NCI-H2081 (cell line): ENCODE measurements at places on chromosomes 3 and 15.

DNA sequence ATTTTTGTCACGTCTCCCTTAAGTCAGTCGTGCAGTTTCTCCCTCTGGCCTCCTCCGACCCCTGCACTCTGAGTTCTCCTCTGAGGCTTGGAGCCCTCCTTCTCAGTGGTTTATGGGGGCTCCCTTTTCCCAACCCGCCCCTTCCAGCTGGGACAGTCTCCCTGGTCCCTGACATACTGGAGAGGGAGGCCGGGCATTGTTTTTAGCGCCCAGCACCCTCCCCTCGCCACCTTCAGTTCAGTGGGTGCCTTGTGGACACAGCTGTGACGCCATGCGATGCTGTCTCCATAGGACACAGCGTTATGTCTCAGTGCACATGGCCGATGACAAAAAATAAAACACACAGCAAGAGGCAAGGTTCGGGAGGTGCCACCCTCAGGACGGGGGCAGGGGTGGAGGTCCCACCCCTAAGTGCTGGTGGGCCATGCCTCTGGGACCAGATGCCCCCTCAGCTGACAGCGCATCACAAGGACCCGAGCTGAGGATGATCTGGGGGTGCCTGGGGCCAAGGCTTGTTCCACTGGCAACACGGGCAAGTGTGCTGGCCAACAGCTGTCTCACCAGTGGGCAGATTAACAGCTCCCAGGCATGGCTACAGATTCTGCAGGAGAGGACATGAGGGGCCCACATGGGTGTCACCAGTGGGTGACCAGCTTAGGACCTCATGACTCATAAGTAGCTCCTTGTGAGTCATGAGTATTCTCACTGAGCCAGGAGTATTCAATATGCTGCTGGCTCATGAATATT is 81.6 kb downstream of the PLXNA1 start:
- DNase-seq = no peak

- no peak for DNase-seq
These were observed 55.7 kb upstream of the ACP3 start for GRCh38 chr3:132261506-132261905.

DNA sequence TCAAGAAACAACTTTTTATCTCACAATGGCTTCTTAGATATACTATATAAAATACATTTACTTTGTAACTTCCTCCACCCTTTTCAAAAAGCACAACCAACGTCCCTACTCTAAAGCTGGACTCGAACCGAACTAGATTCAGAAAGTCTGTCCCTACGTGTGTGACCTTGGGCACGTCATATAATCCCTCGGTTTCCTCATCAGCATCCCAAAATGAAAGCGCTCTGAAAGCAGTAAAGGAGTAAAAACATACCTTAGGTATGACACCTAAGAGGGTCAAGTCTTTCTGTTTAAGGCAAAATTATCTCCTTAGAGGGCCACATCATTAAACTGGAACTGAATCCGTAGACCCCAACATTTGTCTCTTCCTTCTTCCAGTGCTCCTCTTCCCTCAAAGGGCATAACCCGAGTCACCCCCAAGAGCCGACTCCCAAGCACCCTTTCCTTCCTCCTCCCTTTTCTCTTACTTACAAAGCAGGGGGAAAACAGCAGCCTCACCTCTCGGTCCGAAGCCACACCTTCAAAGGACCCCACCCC is 663 bp downstream of the PDCD10 start:
- DNase-seq = peak; percentile 58

DNA sequence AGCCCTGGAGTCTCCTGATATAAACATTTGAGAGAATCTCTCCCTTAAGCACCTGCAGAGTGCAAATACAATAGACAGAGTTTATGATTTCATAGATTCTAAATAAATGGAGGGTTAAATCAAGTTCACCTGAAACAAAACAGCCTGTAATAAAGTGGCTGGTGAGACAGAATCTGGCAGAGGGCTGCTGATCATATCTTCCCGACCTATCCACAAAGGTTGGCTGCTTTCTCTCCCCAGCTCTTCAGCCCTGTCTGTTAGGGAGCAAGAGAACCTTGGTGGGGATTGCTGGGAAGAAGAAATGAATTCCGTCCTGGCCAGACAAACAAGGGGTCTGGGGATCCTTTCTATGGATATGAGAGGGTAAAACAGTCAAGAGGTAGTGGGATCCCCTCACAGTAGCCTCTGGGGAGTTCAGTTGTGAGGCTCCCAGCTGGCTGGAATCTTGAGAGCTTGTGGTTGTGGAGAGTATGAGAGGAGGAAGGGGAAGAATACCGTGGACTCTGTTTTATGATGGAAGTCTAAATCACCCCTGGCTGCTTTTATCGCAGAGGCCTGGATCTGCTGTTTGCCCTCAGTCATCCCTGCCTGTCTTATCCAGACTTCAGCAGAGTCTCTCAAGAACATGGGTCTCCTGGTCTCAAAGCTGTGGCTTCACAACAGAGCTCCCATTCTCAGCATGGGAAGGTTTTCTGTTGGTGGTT is 451.3 kb downstream of the NTRK3 start:
- DNase-seq = no peak

DNA sequence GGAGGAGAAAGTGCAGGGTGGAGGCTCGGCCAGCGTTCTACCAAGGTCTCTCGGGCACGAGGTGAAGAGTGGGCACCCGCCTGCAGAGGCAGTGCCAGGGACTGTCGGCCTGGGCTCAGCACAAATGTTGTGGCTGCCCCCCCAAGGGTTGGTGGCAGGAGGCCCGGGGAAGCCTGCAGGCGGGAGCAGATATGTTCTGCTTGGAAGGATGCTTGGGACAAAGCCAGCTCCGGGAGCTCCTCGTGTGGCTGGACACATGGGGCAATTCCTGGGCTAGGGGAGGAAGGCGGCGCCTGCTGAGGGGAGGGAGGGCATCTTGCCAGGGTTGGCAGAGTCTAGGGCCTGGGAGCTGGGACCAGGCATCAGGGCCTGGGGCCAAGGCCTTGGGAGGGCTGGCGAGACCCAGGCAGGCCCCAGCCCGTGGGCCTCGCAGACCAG is 30.4 kb upstream of the FBLN2 start:
- DNase-seq = no peak

DNA sequence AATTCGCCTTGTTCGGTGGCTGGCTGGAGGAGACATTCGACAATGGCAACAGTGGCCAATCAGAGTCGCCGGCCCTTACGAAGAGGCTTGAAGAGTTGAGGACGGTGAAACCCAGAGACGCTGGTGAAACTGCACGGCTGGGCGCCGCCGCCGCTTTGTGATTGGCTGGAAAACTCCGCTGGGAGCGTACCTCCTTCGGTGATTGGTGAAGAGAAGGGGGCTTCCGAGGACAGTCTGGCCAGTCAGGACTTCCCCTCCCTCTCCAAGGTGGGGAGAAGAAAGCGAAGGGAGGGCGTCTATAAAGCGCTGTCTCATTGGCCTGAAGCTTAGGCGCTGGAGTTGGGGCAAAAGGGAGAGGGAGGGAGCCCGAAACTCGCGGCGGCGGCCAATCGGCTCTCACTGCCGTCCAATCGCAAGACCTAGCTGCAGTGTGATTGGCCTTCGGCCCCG is 554 bp upstream of the GSK3B start:
- DNase-seq = peak; percentile 100

- no peak for DNase-seq
These were observed 753.1 kb upstream of the CCDC54 start for GRCh38 chr3:106624154-106624553.

GRCh38 chr3:8550611-8551010 is 49.0 kb downstream of the LMCD1 start:
- DNase-seq = no peak

DNA sequence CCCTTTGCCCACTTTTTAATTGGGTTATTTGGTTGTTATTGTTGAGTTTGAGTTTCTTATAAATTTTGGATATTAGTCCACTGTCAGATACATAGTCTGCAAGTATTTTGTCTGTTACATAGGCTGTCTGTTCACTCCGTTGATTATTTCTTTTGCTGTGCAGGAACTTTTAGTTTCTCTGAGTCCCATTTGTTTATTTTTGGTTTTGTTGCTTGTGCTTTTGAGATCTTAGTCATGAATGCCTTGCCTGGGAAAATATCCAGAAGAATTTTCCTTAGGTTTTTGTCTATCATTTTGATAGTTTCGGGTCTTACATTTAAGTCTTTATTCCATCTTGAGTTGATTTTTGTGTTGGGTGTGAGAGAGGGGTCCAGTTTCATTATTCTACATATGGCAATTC is 254.5 kb downstream of the NLGN1 start:
- no peak for DNase-seq

DNA sequence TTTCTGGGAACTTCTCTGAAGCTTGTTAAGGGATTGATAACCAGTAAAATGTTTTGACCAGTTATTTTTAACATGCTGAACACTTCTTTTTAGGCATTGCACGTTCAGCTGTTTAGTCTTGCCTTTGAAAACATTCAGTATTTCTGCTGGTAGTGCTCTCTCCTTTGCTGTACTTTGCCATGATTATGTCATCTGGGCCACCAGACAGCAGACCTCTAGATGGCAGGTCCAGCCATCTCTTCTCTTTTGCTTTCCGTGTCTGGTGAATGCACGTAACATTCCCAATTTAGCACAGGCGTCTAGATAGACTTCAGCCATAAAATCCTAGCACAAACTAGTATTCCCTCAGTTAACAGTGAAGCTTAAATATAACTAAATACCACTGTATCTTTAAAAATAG is 57.8 kb downstream of the RAB7A start:
- DNase-seq = no peak

GRCh38 chr3:71194785-71195184 is 388.7 kb downstream of the FOXP1 start:
- DNase-seq = no peak

- no peak for DNase-seq
These were observed 64.1 kb upstream of the SLC6A1 start for GRCh38 chr3:10928407-10928960.

- no peak for DNase-seq
These were observed 142.3 kb downstream of the TMCO5A start for GRCh38 chr15:38076786-38077185.

- DNase-seq = no peak
These were observed 182.3 kb downstream of the OR4M2 start for GRCh38 chr15:22262613-22263020.

GRCh38 chr15:57146506-57147201 is 228.2 kb downstream of the TCF12 start:
- DNase-seq = peak; percentile 73
